Islet precursor cell (in vitro differentiated cells): ENCODE measurements at places on chromosomes 2 and 18.

GRCh38 chr2:136434251-136434715, 316.3 kb upstream of the CXCR4 start:
- no peak for DNase-seq

DNA sequence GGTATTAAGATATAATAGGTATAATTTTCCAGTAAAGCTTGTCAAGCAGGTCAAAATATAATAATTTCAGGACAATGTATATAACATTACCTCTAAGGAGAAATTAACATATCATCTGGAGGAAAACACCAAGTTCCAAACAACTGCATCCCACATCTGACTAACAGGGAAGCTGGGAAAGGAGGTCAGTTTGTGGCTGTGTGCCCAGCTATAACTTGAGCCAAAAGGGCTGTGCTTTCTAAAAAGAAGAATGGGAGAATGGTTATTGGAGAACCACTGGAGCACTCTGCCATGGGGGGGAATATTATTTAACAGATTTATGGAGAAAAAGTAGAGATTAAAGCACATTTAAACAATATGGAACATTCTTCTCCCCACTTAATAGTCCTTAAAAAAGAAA, 390.6 kb upstream of the PKDCC start:
- DNase-seq = no peak

- no peak for DNase-seq
Observed at GRCh38 chr18:26746826-26747475, 118.6 kb downstream of the AQP4 start.

DNA sequence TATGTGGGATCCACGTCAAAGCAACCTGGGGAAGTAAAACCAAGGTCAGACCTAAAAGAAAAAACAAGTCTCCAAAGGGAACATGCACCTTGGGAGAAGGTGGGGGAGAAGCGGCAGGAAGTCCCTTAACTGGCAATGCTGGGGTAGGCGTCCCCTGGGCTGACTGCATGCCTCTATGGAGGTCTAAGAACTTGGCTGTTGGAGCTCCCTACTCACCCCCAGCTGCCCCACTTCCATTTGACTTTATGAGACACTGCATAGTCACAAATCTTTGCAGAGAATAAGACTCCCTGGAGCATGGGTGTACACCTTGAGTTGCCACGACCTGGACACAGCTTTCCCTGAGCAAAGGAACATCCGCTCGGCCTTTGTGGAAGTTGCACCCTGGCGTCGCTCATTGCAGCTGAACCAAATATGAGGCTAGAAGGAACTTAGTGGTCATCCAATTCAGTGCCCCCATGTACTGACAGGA, 2.8 kb downstream of the CAPN14 start:
- no peak for DNase-seq

DNA sequence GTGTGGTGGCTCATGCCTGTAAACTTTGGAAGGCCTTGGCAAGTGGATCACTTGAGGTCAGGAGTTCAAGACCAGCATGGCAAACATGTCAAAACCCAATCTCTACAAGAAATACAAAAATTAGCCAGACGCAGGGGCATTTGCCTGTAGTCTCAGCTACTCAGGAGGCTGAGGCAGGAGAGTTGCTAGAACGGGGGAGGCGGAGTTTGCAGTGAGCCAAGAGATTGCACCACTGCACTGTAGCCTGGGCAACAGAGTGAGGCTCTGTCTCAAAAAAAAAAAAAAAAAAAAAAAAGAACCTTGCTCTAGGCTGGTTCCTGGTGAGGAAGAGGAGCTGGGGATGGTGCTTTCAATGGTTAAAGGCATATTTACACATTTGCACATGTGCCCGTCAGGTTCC, 129.4 kb downstream of the LYPD6B start:
- peak; percentile 72 for DNase-seq

DNA sequence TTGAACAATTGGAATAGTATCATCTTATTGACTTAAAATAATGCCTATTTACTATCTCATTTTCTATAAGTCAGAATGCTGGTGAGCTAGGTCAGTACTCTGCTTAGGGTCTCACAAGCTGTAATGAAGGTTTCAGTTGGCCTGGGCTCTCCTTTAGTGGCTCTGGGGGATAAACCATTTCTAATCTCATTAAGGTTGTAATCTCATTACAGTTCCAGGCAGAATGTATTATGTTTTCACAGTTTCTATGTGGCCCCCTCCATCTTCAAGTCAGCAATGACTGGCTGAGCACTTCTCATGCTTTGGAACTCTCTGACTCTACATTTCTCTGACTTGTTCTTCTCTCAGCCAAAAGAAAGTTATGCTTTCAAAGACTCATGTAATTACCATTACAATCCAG, 163.1 kb downstream of the CCDC178 start:
- no peak for DNase-seq

- peak; percentile 82 for DNase-seq
Observed at GRCh38 chr2:26605195-26605998, 35.8 kb downstream of the CIB4 start.

DNA sequence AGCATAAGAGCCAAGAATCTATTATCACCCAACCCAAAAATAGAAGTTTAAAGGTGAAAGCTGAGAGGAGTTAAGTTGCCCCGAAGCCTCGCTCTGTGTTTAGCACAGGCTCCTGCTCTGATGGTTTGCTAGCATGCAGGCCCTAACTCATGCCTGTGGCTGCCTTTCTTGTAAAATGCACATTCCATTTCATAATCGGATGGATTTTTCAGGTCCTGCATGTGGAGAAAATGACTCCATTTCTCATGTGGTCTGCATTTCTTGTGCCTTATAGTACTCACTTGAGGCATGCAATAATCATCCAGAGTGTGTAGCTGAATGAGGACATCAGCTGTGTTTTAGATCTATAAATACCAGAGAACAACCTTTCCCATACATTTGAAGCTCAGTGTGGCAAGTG, 381.8 kb downstream of the CPS1 start:
- DNase-seq = no peak

DNA sequence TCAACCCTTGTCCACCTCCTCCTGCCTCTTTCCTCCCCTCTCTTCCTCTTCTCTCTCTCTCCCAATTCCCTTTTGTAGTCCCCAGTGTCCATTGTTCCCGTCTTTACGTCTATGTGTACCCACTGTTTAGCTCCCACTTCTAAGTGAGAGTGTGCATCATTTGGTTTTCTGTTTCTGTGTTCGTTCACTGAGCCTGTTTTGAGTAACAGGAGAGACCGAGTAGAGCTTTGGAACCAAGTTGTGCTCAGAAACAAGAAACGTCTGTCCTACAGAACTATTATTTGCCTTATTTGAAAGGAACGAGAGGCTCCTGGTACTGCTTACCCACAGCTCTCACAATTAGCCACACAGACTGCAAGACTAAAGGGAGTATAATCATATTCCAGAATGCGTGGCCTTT, 50.1 kb upstream of the MAPRE2 start:
- DNase-seq = no peak

GRCh38 chr2:186031229-186031628, 292.6 kb downstream of the FSIP2 start:
- no peak for DNase-seq

DNA sequence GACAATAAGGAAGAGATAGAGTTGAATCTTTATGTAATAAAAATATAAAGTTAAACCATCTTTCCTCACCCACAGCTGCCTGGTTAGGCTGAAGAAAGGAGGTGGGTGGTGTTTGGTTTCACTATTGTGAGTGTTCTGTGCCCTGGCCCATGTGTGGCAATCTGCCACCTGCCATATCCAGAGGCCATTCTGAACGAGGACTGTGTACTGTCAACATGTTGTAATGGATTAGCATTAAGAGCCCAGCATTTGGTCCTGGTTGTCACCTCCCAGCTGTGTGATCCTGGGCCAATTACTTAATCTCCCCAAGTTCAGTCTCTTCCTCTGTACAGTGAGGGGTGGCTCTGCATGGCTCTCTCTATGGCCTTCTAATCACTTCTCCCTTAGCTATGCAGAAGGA, 118.2 kb upstream of the SEC11C start:
- DNase-seq = no peak

GRCh38 chr18:34299828-34300227, 75.1 kb upstream of the NOL4 start:
- no peak for DNase-seq

DNA sequence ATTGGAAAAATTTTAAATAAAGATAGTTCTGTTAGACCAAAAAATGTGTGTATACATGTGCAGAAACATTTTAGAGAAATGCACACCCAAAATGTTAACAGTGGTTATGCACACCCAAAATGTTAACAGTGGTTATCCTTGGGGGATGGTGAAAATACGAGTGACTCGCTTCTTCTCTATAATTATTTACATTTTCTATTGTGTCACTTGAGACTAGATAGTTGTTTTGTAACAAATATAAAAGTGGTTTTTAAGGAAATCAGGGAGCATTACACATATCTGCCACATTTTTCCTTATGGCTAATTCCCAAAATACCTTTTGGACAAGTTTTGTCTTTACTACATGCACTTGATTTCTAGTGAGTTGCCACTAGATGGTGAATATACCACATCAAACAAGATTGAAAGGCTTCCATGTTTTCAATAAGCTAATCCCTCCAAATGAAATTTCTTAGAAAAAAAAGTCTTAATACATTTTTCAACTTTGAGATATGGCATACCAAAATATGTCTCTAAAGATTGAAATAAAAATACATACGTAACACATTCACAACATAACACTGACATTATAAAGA, 9.0 kb upstream of the HIBCH start:
- DNase-seq = no peak

DNA sequence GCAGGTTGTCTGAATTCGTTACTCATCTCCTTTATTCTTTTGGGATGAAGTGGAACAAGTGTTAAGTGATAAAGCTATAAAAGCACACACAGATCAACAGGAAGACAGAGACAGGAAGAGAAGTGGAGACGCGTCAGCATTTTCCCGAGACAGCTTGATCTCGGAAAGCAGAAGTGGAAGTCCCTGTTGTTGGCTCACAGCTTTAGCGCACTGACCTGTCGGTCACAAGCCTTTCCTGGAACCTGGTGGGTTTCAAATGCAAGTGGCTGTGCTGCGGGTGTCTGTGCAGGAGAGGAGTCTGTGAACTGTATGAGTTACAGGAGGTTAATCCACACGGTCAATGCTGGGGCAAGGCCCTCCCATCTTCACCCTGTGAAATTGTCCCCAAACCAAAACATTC, 116.6 kb upstream of the PELI1 start:
- peak; percentile 65 for DNase-seq

DNA sequence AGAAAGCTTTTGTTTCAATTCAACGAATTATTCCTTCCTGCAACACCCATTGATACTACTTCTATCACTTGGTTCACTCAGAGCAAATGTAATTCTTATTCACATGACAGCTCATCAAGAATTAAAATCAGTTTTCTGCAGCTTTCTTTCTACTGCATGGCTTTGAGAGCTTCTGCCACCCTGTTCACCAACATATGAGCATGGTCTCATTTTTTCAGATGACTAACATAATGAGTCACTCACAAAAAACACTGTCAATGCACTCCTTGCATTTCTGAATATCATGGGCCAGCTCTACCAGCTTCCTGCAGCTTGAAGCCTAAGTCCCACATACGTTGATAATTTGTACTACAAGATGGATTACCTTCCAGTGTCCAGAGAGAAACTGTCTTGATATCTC, 342.9 kb downstream of the LRATD1 start:
- no peak for DNase-seq

DNA sequence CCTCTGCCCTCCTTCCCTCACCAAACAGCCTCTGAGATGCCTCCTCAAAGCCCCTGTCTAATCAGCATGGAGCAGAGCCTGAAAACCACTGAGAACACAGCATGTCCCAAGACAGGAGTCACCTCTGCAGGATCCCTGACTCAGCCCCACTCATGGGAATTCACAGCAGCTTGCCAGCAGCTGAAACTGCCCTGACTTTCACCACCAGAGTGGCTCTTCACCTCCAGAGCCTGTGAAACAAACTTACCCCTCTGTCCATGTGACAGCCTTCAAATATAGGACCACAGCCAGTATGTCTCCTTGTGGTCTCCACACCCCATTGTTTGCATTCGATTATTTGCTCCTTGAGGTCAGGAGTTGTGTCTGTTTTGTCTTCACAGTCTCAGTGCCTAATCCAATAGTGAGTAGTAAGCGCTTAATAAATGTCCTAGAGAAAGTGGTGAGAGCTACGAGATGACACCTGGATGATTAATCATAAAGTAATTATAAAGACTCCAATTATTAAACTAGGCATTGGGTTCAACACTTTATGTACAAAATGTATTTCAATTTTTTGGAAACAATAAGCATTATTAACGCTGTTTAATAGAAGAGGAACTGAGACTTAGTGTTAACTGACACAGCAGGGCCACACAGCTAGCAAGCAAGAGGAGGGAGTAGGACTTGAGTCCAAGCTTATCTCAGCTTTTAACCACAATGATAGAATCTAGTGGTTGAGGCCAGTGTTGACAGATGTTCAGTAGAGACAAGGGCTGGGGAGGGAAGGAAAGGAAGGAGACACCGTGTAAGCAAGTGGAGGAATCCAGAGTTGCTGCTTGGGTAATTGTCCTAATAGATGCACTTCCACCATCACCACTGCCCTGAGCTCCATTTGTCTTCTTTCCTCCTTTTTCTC, 358.7 kb upstream of the TNP1 start:
- peak; percentile 63 for DNase-seq

GRCh38 chr2:124241-124880, 78.1 kb upstream of the FAM110C start:
- no peak for DNase-seq

DNA sequence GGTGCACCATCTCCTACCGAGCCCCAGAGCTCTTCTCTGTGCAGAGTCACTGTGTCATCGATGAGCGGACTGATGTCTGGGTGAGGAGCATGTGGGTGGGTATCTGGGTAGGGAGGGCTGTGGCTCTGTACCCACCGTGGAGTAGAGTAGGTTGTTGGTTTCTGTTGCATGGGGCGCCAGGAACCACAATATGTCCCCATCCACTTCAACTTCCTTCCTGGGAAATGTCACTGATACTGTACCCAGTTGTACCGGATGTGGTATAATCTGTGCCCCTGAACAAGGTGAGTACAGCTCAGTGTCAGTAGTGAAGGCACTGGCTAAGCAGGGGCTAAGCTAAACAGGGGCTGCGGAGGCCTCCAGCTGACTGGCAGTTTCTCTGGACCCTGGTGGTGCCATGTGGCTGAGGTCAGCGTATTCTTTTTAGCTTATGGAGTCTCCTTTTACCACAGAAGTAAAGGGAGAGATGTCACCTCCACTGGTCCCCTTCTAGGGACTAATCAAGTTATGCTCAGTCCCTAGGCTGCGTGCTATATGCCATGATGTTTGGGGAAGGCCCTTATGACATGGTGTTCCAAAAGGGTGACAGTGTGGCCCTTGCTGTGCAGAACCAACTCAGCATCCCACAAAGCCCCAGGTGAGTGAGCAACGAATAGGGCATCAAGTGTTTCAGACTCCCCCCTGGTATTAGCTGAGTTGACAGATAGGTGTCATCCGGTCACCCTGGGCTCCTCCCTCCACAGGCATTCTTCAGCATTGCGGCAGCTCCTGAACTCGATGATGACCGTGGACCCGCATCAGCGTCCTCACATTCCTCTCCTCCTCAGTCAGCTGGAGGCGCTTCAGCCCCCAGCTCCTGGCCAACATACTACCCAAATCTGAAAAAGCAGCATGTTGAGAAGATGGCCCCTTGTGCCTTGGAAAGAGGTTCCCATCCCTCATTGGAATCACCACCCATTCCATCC, 2.7 kb downstream of the STK16 start:
- DNase-seq = no peak

- peak; percentile 90 for DNase-seq
Observed at GRCh38 chr2:16035747-16036745, 95.7 kb downstream of the MYCN start.
